ENCODE measurements at places on chromosomes 5 and 9.

DNA sequence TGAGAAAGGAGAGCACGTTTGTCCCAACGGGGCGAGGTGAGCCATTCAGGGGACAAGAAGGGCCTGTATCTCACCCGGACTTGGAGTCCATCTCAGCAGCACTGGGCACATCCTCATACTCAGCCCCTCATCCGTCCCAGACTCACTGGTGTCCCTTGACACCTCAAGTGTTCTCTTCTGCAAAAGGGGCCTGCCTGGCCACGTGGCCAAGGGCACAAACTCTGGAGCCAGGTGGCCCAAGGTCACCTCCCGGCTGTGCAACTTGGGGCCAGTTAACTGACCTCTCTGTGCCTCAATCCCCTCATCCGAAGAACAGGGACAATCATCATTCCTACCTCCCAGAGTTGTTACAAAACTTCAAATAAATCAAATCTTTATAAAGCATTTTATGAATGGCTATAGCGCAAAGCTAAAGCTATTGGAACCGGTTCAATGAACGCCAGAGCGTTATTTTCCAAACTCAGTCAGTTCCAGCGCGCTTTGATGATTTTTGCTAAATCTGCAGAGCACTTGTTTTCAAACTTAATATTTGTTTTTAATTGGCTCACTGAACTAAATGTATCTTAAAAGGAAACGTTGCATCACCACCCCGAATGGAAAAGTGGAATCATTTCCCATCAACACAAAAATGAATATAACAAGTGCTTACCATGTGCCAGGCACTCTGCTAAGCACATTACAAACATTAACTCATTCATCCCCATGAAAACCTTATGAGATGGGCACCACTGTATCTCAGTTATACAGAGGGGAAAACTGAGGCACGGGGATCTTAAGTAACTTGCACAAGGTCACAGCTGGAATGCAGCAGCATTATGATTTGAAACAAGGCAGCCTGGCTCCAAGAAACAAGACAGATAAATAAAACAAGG, 49.3 kb downstream of the DUSP1 start:
- no peak for DNase-seq

DNA sequence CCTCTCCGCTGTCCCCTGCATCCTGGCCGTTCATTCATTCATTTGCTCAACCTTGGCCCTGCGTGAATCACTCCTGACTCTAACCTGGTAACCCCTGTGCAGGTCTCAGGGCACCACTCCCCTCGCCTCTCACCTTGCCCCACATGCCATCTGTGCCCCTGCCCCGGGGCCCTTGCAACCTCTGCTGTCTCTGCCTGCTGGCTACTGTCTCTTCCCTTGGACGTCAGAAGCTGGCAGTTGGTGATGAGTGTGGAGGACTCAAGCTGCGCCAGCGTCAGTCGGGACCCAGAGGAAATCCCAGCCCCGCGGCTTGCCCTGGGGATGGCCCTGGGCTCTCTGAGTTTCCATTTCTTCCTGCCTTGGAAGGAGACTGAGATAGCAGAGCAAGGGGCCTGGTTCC, 154.9 kb downstream of the OLFM1 start:
- DNase-seq = no peak

GRCh38 chr5:38601133-38601862, 44.9 kb upstream of the LIFR start:
- no peak for DNase-seq

DNA sequence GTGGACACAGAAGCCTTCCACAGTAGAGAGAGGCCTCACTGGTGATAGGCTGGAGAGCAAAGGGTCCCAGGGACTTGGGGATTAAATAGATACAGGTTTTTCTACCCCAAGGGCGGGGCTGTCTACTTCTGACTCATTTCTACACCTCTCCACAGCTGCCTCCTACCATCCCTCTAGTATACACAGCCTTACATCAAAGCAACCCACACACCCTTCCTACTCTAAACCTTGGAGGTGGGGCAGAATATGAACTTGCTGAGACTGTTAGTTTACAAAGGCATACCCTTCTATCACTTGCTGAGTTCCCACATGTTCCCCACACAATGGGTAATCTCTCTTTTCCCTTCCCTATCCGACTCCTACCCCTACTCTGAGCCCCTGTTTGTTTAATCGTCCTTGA, 19.9 kb upstream of the PCA3 start:
- DNase-seq = no peak

- DNase-seq = peak; percentile 81
These were observed 1.9 kb upstream of the FIBCD1 start for GRCh38 chr9:130940693-130941576.

- no peak for DNase-seq
These were observed 398.9 kb upstream of the PCSK5 start for GRCh38 chr9:75491533-75491932.

DNA sequence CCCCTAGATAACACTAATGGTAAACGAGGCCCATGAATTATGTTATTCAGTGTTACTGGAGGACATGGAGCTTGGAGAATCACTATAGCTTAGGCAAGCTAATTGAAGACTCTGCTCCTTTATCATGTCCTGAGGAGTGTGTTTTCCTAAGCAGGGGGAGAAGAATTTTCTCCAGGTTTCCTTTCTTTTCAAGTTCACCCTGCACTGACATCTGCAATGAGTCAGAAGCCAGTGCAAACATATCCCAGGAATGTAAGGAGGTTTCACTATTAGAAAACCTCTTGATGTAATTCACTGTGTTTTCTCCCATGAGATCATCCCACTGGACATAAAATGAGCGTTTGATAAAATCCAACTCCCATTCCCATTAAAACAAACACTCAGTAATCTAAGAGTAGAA, 75.6 kb downstream of the DMRT2 start:
- DNase-seq = no peak

All from COR-L47 (cell line).